ENCODE measurements at places on chromosomes 3 and 15. TPM values are rescaled to one million over a fixed set of nuclear protein-coding genes. Genes with fewer than 3 reads are reported as not detected.

The PYGO1 gene
- polyA plus RNA-seq = 0.18 TPM

The CYP19A1 gene
- 0.42 TPM for polyA plus RNA-seq

DNA sequence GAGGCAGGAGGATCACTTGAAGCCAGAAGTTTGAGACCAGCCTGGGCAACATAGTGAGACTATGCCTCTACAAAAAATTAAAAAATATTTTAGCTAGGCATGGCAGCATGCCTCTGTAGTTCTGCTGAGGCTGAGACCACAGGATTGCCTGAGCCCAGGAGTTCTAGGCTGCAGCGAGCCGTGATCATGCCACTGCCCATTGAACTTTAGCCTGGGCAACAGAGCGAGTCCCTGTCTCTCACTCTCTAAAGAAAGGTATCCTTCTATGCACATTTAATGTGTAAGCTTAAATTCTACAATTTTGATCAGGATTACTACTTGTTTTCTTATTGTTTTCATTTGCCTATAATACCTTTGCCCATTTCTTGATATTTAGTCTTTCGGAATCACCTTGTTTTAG lies 26.8 kb downstream of the GALK2 start:
- DNase-seq = no peak

DNA sequence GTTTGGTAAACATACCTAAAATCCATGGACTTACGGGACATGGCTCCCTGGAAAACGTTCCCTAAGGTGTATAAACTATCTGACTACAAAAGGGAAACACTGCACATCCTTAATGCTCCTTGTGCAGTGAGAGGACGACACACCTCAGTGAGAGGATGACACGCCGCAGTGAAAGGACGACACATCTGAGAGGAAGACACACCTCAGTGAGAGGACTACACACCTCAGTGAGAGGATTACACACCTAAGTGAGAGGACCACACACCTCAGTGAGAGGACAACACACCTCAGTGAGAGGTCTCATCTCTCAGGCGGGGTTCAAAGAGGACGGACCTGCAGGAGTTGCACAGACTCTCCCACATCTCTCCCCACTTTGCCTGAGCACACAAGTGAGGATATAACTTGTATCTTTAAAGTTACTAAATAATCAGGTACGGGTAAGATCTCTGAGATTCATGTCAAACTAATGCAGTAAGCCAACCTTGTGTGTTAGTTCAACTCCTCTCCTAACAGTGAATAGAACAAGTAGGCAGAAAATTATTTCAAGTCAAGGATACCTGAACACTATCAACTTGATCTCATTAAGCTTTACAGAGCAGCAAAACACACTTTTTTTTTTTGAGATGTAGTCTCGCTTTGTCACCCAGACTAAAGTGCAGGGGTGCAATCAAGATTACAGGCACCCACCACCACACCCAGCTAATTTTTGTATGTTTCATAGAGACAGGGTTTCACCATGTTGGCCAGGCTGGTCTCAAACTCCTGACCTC lies 32.1 kb downstream of the HERC2 start:
- no peak for DNase-seq

GRCh38 chr3:99903869-99904268 lies 86.2 kb downstream of the CMSS1 start:
- DNase-seq = no peak
